ENCODE measurements at places on chromosomes 11 and 22. TPM values are rescaled to one million over a fixed set of nuclear protein-coding genes. Genes with fewer than 3 reads are reported as not detected.

GRCh38 chr11:95247127-95247684 lies 16.2 kb upstream of the SESN3 start:
- no peak for DNase-seq

DNA sequence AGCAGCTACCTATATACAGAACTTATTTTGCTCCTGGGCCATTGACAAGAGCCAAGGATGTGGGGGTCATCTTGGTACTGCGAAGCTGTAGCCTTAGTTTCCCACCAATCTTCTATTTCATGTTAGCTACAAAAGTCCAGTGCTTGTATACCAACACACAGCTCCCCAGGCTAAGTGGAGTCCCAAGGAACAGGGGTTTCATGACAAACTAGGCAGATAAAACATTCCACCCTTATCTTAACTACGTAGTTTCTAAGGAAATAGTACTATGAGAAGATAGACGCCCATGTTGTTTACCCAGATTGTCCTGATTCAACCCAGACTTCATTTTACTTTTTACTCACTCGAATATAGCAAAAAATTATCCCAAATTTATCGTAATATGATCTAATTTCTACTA lies 218.5 kb downstream of the DYNC2H1 start:
- DNase-seq: no peak

The MMP12 gene
- not detected for total RNA-seq

DNA sequence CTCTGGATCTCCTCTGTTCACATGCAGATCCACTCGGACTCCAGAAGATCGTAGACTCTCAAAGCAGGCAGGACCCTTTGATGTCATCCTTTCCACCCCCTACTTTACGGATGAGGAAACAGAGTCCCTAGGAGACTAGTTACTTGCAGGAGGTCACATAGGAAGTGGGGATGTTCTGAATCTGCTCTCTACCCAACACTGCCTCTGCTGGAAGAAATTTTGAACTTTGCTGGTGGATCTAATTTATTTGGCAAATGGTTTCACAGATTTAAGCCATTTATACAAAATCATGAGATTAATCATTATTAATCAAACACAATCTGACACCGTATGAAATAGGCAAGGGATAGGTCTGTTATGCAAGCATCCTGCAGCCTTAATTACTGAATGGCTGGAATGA lies 55.0 kb upstream of the USP47 start:
- peak; percentile 50 for DNase-seq

The ROBO4 gene
- total RNA-seq: not detected

DNA sequence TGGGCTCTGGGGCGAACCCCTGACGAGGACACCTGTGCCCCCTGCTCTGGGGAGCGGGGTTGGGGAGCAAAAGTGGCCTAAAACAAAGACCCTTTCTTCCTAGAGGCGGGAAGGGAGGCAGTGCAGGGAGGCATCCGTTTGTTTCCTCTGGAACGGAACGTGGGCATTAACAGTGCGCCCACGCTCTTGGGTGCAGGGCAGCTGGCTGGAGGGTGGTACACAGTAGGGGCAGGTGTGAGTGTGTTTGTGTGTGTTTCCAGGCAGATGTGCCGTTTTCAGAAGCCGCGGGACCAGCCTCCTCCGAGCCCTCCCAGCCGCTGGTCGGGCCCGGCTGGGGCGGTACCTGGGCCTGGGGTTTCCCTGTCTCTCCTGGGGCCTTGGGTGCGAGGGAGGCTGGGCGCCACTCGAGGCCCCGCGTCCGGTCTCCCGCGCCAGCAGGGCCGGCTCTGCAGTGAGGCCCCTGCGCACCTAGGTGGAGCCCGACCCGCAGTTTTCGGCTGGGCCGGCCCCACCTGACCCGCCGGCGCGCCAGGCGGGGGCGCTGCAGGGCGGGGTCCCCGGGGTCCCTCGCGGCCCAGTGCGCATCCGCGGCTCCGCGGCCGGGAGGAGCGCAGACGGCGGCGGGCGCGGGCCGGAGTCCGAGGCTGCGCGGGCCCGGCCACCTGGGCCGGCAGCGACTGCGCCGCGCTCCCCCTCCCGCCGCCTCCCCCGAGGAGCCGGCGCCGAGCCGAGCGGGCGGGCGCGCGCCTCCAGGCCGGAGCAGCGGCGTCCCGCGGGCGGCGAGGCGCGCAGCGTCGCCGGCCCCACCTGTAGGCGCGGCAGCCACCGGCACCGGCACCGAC lies 1252.7 kb downstream of the BRD1 start:
- DNase-seq: peak; percentile 66

GRCh38 chr11:26483108-26483507 lies 89.0 kb downstream of the MUC15 start:
- DNase-seq: no peak

The KDELR3 gene
- 5.6 TPM for total RNA-seq

GRCh38 chr11:19919050-19919561 lies 206.5 kb downstream of the NAV2 start:
- no peak for DNase-seq

The BEST1 gene
- 0.35 TPM for total RNA-seq

The NELL1 gene
- total RNA-seq: 0.39 TPM

The ZP1 gene
- total RNA-seq: not detected

DNA sequence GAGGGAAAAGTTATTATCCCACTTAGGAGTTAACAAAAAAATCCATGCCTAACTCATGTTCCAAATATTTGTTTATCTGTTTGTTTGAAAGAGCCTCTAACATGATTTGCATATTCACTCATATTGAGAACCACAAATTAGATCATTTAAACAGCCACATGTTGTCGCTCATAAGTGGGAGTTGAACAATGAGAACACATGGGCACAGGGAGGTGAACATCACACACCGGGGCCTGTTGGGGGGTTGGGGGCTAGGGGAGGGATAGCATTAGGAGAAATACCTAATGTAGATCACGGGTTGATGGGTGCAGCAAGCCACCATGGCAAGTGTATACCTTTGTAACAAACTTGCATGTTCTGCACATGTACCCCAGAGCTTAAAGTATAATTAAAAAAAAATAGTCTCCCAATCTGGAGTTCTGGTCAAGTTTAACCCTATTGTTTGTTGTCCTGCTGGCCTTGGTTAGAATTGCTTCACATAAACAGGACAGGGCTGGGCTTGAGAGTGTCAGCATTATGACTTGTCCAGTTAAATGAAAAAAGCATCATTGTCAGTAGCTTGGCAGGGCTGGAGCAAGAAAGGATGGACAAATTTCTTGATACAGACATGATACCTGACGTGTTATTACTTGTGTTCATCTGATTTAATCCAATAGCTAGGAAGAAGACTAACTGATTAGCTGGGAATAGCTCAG lies 57.8 kb upstream of the PSMA1 start:
- DNase-seq: no peak

- DNase-seq: peak; percentile 59
Observed at GRCh38 chr11:47464483-47464882, 15.5 kb upstream of the RAPSN start.

DNA sequence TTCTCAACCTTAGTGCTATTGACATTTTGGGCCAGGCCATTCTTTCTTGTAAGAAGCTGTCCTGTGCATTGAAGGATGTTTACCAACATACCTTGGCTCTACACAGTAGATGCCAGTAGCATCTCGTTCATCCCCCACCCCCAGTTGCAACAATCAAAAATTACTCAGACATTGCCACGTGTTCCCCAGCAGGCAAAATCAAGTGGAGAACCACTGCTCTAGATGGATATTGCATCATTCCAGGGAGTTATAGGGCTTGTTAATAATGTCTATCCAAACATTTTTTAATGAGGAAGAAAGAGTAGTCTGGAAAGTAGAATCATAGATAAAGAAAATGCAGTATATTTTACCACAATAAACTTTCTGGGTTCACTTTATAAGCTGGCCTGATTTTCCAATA lies 64.1 kb downstream of the PRMT3 start:
- no peak for DNase-seq

DNA sequence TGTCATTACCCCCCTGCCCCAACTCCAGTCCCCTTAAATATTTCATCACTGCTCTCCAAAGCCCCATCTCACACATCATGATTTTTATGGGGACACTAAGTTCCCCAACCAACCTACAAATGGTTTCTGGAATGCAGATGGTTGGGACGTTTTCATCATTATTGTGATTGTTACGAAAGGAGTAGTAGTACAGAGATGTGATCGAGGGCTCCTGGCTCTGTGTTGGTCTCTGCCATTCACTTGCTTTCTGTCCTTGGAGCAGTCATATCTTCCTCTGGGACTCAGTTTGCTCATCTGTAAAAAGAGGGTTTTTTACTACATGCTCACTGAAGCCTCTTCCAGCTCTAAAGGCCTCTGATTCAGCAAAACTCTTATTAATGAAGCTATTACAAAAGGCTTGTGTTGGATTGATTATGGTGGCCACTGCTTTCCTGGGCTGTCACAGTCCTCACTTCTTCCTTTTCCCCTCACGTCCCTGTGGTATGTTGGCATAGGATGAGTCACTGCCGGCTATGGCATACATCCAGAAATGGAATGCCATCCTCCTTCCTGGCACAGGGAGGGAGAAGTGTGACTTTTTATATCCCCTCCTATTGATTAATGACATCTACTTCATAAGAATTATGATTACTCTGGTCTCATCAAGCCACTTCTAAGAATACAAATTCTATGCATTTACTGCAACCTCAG lies 593.7 kb downstream of the METTL15 start:
- no peak for DNase-seq

- peak; percentile 17 for DNase-seq
Observed at GRCh38 chr11:78020246-78020645, 2.8 kb downstream of the KCTD14 start.

The TSSK2 gene
- not detected for total RNA-seq

GRCh38 chr11:11244470-11245080 lies 108.5 kb downstream of the CSNK2A3 start:
- DNase-seq: no peak

GRCh38 chr11:116421529-116422185 lies 351.1 kb downstream of the BUD13 start:
- DNase-seq: no peak

Data from GM23338 (cell line).